Activated effector memory CD4-positive, alpha-beta T cell treated with anti-CD3 and anti-CD28 coated beads, Interleukin-2, amount 50 U/mL, for 16 hours (primary cell): ENCODE measurements at places on chromosomes 16 and 17.

DNA sequence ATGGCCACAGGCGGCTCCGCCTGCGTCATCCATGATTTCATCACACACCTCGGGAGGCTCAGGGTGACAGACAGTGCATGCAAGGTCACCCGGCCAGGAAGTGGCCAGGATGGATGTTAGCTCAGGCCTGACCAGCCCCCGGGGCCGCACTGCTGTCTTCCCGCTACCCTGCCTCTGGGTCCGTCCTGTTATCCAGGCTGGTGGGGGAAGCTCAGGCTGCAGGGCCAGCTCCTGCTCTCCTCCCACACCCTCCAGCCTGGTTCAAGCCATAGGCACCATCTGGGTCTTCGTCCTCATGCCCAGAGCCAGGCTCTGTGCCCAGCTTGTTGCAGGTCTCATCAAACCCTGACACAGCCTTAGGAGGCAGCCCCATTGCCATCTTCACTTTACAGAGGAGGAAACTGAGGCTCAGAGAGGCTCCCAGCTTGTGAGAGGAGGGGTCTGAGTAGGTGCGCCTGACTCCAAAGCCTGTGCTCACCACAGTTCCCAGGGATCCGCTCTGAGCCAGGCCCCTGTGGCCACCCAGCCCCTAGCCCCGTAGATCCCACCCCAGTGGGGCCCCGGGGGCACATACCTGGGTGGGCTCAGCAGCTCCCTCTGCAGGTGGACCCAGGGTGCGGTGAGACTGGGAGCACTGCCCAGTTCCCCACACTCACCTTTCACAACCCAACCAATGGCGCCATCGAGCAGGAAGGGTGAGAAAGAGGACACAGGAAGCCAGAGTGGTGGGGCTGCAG lies 412 bp upstream of the ADGRG3 start:
- no peak for DNase-seq

GRCh38 chr17:21003007-21003621 lies 39.7 kb downstream of the USP22 start:
- no peak for DNase-seq

DNA sequence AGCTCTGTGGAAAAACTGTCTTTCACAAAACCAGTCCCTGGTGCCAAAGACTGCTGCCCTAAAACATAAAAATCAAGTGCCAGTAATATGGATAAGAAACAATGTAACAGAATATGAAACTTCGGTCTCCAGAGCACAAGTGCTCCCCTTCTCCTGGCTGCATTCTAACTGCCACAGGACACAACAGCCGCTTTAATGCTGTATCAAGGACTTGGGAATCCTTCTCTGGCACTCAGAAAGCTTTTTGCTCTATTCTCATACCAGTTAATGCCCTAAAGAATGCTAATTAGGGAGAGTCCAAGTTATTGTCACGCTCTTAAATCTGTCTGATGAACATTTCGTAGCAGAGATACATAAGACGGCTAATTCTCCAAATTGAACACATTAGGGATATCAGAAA lies 90.9 kb downstream of the PARN start:
- DNase-seq, result no peak

DNA sequence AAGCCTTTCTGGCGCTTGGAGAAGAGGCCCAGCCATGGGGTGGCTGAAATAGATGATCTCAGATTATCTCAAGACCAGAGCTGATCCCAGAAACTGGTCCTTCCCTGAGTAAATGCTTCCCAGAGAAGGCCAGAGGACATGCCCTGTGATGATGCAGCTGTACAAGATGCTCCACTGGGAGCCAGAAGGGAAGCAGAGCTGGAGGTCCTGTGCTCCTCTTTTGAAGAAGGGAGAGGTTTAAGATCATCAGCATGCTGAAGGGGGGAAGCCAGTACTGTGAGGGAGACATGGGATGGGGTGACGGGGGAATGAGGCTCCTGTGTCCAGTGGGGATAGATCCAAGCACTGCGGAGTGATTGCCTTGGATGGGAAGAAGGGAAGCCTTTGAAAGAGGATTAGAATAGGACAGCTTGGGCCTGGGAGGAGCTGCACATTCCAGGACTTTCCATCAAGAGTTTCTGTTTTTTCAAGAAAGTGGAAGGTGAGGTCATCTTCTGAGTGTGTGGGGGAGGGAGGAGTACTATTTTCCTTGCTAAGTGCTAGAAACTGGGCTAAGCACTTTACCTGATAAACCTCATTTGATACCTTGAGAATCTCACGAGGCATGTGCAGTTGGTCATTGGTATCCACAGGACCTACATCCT lies 16.4 kb upstream of the ALOX15B start:
- peak; percentile 19 for DNase-seq

GRCh38 chr16:27431773-27432532 lies 30.0 kb downstream of the IL21R start:
- DNase-seq, result peak; percentile 60

DNA sequence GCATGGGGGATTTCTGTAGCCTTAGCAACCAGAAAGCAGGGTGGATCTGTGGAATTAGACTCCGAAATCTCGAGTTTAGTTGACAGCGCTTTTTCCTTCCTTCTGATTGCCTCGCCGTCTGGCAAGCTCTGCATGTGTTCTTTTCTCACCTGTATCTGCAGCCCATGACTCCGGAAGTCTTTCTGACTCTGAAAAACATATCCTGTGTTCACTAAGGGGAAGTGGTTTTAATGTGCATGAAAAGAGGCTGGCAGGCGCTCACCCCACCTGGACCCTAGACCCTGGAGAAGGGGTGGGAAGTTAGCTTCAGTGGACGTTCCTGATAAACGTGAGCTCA lies 158.5 kb downstream of the RPTOR start:
- no peak for DNase-seq

DNA sequence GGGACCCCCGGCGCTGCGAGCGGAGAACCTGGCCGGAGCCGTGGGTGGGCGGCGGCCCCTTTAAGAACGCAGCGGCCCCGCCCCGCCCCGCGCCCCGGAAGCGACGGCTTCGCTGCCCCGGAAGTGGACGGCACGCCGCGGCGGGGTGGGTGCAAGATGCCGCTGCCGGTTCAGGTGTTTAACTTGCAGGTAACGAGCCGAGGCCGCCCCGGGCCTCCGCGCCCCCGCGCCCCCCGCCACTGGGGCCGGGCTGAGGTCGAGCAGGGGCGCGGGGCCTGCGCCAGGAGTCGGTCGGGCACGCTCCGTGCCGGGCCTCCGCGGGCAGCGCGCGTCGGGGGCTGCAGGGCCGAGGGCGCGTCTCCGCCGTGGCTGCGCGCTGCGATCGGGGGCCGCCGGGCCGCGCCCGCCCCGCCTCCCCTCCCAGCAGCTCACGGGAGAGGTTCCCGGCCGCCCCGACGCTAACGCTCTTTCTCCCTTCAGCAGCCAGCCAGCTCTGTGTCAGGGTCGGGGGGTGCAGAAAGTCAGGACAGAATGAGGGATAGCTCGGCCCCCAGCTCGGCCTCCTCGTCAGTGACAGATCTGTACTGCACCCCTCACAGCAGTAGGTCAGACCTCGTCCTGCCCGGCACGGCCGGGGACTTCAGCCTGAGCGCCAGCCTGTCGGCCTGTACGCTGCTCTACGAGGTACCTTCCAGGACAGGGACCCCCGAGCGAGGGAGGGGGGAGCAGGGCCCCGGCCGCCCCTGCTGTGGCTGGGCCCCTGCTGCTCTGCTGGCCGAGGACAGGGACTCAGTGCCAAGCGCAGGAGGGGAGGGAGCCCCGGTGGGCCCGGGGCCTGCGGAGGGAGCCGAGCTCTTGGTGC lies at the start of the genes GPS1 and RFNG:
Gene GPS1 (plus strand): TSS at position 123 of the 862 bp plus-strand sequence. CDS start 34 bp downstream, at position 157.
Gene RFNG (minus strand): TSS at position 36 of the 862 bp plus-strand sequence. CDS start 45 bp downstream, outside the sequence.
- DNase-seq, result peak; percentile 95

GRCh38 chr17:74742153-74742515 lies 5.1 kb downstream of the RAB37 start:
- DNase-seq, result peak; percentile 82

- DNase-seq, result no peak
These were observed 9.0 kb downstream of the KRT24 start for GRCh38 chr17:40694584-40694983.

GRCh38 chr17:74123866-74124444 lies 79.5 kb upstream of the RPL38 start:
- no peak for DNase-seq

- DNase-seq, result no peak
These were observed 17.0 kb downstream of the SRCIN1 start for GRCh38 chr17:38588788-38589174.

GRCh38 chr16:4904108-4904941 lies 32.6 kb downstream of the PPL start:
- DNase-seq, result no peak

- no peak for DNase-seq
These were observed 331.1 kb downstream of the SLC39A11 start for GRCh38 chr17:72761431-72761830.

DNA sequence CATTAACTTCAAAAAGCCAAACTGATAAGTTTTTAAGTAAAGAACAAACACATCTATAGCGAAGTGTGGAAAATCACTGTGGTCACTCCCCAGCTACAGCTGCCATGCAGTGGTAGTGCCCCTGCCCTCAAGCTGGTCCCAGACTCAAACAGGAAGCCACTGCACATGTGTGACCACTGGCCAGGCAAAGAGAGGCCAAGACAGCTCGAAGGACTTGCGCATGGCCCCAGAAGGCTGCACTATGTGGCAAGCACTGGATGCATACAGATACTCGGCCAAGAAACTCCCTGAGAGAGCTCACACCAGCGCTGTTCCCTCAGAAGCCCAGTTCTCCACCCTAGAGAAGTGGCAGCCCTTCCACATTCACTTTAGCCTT lies 82.4 kb downstream of the ANKRD11 start:
- no peak for DNase-seq

GRCh38 chr17:61856035-61856434 lies 7.3 kb downstream of the BRIP1 start:
- DNase-seq, result no peak

- no peak for DNase-seq
These were observed 35.7 kb downstream of the KANSL1 start for GRCh38 chr17:46157443-46158062.

- no peak for DNase-seq
These were observed 37.0 kb downstream of the GAS7 start for GRCh38 chr17:10161386-10161785.
